CD4-positive, alpha-beta memory T cell (primary cell): ENCODE measurements at places on chromosomes 11 and 22. TPM values are rescaled to one million over a fixed set of nuclear protein-coding genes. Genes with fewer than 3 reads are reported as not detected.

DNA sequence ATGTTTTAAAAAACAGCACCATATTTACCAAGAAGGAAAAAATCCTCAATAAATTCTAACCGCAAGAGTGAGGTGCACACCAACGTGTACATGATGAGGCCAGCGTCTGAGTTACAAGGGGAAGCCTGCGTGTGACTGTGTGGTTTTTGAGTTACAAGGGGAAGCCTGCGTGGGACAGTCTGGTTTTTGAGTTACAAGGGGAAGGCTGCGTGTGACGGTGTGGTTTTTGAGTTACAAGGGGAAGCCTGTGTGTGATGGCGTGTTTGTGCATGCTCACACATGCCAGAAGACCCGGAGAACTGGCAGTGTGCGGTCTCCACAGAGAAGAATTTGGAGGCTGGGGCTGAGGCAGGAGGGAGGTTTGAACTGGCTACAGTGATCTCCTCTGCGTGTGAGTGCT is 1376.4 kb downstream of the TBC1D22A start:
- DNase-seq = no peak

- DNase-seq = no peak
Measured at GRCh38 chr22:37279331-37280181, 2.8 kb upstream of the CYTH4 start.

Gene HTR3B
- not detected for polyA plus RNA-seq

Gene PKP3
- not detected for polyA plus RNA-seq

Gene TUBA8
- polyA plus RNA-seq = 1.0 TPM
